NCI-H1105 (cell line): ENCODE measurements at places on chromosomes 5 and 9.

DNA sequence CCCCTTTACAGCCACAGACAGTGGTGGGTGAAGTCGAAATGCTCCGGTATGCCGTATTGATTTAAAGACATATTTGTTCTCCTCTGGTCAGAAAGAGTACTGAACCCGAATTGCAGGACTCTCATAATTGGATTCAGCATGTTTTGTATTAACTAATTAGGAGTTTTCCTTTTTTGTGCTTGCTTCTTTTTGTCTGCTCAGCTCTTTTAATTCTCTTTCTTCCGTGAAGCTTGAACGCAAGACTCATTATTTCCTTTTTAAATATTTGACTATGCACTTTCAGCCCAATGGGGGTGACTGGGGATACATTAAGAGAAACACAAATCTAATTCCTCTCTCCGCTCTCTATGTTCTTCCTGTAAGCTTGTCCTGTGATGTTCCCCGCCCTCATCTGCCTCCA, 246.6 kb upstream of the IRX2 start:
- DNase-seq: no peak

DNA sequence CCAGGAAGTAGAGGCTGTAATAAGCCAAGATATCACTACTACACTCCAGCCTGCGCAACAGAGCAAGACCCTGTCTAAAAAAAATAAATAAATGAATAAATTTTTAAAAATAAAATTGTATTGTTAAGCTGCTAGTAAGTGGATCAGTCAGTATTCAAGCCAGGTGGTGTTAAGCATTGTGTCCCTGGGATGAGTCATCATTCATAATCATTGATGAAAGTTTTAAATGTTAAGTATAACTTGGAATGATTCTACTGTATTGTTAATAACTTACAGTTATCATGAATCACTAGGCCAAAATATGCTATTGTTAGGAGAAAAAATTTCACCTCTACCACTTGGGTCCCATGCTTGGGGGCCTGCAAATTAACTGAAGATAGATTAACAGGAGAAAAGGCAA, 38.2 kb downstream of the MED10 start:
- no peak for DNase-seq

GRCh38 chr5:61306531-61307131, 25.4 kb upstream of the ZSWIM6 start:
- no peak for DNase-seq

DNA sequence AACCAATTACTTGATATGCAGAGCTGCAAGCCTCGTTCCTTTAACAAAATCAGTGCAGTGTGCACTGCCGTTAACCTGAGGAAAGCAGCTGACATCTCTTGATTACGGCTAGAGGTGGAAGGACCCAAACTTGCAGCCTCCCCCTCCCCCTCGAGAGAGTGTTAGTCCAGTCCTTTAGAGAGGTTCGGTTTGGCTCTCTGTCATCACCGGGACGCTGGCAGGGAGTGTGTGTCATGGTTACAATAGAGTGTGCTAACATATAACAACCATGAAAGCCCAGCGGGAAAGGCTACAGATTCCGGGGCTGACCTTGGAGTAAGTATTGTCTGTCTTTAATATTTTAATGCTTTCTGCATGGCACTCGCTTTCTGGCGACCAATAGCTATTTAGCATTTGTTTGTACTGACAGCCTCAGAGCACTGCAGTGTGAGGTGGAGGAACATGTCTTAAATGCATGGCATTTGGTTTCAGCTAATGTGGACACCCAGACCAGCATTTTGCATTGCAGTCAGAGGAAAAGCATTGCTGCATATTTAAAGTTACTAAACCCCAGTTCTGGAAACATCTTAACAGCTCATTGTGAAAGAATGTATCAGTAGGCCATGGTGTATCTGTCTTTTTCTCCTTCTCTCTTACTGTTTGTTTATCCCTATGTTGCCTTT, 237.5 kb downstream of the CD180 start:
- DNase-seq: no peak

DNA sequence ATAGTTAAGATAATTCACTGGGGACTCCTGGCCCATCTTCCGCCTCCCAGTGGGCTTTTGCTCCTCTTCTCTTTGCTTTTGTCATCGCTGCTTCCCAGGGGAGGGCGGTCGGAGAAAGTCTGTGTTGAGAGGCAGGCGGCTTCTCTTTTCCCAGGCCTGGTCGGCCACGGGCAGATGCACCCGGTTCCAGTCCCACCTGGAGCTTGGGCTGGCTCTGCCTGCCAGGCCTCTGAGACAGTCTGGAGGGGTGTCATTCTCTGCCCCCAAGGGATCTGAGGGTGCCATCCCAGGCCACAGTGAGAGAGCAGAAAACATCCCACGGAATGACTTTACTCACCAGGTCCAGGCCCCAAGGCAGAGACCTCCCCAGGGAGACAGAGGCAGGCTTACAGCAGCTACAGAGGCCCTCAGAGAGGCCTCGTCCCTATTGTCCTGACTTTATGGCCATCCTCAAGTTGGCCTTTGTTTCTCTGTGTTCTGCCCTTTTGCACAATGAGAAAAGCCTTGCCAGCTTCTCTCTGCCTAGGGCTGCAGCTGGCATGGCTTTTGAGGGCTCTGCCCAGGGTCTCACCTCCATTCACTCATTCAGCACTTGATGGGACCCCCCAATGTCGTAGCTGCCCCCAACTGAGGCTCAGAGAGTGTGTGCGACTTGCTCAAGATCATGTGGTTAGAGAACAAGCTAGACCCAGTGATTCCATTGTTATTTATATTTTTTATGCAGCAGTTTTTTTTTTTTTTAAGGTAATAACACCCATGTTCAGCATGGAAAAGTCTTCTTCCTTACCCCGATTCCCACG, 44.2 kb upstream of the BOD1 start:
- DNase-seq: no peak

DNA sequence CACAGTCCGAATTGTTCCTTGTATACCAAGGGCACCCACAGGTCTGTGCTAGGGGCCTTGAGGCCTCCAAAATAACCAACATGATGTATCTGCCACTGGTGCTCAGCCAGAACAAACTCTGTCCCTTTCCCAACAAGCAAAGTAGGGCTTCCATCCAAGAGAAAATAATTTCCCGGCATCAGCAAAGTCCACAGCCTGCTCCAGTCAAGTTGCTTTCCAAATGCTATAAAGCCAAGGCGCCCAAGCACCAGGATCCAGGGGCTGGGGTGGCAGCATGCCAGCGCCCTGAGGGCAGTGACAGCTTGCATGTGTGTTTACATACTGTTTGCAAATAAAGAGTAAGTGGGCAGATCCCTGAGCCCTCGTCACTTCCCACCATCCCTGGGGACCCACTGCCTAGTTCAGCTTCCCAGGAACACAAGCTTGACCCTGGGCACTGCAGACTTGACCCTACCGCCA, 155.9 kb downstream of the ERCC6L2 start:
- peak; percentile 91 for DNase-seq

- DNase-seq: no peak
Measured at GRCh38 chr5:61637566-61637965, 305.5 kb downstream of the ZSWIM6 start.

DNA sequence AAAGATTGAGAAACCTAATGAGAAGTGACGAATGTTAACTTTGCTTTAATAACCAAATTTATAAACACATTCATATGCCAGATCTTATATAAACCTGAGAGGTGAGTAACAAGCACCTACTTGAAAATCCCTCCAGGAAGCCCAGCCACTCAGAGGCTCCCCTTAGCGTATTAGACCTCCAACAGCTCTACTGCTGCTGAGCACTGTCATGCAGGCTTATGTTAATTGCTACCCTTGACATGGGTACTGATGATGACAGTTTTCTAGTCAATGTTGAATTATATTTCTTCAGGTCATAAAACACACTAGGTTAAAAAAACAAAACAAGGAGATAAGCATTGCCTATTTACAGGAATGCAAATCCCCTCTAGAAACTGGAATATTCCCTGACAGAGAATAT, 161.2 kb downstream of the MPDZ start:
- no peak for DNase-seq

GRCh38 chr9:95026148-95026524, 291.4 kb downstream of the FANCC start:
- DNase-seq: no peak
